ENCODE measurements at places on chromosomes 5 and 9.

DNA sequence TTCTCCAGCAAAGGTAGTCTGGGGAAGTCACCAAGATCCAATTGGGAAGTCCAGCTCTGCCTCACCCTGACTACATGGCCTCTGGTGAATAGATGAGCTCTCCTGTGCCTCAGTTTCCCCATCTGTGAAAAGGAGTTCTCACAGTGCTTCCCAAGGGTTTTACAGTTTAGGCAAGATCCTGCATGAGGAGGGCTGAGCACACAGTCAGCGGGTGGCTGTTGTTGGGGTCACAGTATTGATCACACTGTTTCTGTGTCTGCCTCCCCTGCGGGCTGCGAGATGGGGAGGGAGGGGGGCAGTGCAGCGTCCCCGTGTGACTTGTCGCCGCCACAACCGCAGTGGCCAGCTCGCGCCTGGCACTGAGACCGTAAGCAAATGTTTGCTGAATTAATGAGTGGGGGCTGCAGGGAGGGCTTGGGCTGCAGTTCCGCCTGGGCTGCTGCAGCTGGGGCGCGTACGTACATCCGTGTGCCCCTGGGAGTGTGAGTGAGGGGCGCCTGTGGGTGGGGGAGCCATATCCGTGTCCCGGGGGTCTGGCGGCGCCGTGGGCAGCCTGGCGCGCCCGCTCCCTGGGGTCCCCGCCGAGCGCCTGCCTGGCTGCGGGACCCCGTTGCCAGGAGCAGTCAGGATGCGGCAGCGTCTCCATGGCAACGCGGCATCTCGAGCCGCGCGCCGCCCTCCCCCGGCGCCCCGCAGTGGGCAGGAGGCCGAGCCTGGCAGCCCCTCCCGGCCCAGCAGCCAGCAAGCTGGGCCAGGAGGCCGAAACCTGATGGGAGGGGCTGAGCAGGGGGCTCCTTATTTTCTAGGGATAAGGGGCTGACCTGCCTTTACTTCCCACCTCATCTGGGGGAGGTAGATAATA, 31.4 kb upstream of the PSD2 start:
- no peak for DNase-seq

DNA sequence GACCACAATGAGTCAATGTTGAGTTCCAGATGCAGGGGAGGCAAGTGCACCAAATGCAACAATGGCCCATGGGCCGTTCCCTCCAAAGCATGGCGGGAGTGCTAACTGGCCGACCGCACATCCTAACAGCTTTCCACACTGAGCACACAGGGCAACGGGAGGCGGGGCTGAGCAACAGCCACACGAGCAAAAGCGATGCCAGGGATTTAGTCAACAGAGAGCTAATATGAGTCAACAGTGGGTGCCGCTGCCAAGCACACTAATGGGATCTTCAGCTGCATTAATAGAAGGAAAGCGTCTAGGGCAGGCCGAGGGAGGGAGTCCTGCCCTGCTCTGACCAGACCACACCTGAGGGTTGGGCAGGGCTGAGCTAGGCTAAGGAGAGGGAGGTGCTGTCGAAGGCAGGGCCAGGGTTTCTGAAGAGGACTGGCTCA, 4.6 kb downstream of the EPB41L4B start:
- DNase-seq: peak; percentile 49

GRCh38 chr9:136316271-136316751, 11.0 kb upstream of the GPSM1 start:
- DNase-seq: no peak

- DNase-seq: peak; percentile 74
Measured at GRCh38 chr9:108621991-108622855, 233.6 kb downstream of the ACTL7B start.

GRCh38 chr9:81777482-81777881, 88.1 kb upstream of the TLE1 start:
- DNase-seq: no peak

DNA sequence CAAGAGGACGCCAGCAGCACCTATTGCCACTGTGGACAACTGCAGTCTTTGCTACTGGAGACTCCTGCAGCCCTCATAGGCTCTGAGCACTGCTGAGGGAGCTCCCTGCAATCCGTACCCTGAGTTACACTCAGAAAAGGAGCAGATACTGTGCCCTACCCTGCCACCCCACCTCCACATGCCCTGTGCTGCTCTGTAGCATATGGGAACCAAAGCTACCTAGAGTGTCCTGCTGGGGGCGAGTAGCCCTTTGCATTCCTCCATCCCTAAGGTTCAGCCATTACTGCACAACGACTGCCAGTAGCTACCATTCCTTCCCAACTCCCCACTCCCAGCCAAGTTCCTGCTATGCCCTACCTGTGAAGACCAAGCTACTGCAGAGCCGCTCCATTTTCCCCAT, 90.2 kb upstream of the SNCAIP start:
- DNase-seq: no peak

DNA sequence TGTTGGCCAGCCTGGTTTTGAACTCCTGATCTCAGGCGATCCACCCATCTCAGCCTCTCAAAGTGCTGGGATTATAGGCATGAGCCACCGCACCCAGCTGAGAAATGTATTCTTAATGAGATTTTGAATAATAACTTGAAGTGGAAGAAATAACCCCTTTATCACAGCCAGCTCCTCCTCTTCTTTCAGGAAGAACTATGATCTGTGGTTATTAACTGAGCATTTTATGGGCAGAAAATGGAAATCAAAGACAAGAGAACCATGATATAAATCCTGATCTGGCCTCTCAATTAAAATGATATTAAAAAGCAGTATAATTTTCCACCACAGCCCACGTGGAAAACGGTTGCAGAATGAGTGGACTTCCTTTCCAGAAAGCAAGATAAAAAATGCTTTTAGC, 206.6 kb downstream of the PRELID2 start:
- no peak for DNase-seq

DNA sequence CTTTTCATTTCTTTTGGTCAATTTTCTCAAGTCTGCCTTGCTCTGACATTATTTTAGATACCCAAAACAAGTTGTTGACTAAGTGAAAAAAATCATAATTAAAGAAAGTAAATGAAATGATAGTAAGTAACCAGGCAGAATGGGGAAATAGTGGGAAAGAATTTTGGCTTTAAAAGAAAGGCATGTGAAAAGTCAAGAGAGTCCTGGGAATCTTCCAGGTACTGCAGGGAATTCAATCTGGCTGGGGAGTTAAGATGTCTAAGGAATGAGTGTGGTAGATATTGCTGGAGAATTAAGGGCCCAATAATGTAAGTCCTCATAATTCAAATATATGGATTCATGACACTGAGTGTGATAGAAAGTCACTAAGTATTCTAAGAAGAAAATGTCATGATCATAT, 123.1 kb upstream of the PAPPA start:
- DNase-seq: no peak

DNA sequence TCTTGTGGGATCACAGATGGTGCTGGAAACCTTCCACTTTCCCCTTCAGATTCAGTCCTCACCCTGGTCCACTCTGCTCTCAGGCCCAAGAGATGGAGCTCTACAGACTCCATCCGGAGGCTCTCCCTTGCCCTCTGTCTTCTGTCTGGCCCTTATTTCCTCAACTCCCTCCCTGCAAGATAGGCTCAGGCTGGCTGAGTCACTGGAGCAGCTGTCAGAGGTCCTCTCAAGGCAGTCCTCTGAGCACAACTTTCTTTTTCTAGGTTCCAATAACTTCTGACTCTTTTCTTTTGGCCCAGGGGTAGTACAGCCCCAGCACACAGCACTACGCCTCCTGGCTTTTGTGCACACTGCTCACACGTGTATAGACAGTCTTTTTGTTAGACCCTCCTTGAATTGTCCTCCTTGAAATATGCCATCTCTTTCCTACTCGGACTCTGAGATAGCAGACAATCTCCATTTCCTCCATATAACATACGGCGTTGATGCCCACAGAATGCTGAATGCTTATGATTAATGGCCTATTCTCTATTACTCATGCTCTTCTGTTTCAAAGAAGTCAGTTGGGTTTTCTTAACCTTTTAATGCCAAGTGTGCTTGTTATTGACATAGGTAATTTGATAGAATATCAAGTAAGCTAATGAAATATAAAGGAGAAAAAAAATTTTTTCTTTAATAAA, 193.1 kb downstream of the SLC12A2 start:
- peak; percentile 37 for DNase-seq

Measured in ELR (cell line).